Tracheal epithelial cell (primary cell): ENCODE measurements at places on chromosomes 3 and 15. TPM values are rescaled to one million over a fixed set of nuclear protein-coding genes. Genes with fewer than 3 reads are reported as not detected.

The GHSR gene
- total RNA-seq, result not detected in 2 replicates

The SPINK8 gene
- not detected in 2 replicates for total RNA-seq

The ZBTB47 gene
- total RNA-seq, result 7.2 and 16.9 TPM in 2 replicates

The CGNL1 gene
- total RNA-seq, result 0.43 and 1.9 TPM in 2 replicates

The PRC1 gene
- total RNA-seq, result 8.1 and 23.9 TPM in 2 replicates

The ATP13A5 gene
- not detected in 2 replicates for total RNA-seq

The EXD1 gene
- total RNA-seq, result 0.21 and 0.72 TPM in 2 replicates

The NUSAP1 gene
- 3.6 and 10.8 TPM in 2 replicates for total RNA-seq
